NCI-H1436 treated with DMSO at 0.1 percent for 48 hours (cell line): ENCODE measurements at places on chromosomes 6 and 20.

GRCh38 chr6:104954190-104954797, 2.6 kb upstream of the LIN28B start:
- no peak for DNase-seq

- DNase-seq = no peak
These were observed 72.7 kb downstream of the CCDC170 start for GRCh38 chr6:151566557-151566956.

DNA sequence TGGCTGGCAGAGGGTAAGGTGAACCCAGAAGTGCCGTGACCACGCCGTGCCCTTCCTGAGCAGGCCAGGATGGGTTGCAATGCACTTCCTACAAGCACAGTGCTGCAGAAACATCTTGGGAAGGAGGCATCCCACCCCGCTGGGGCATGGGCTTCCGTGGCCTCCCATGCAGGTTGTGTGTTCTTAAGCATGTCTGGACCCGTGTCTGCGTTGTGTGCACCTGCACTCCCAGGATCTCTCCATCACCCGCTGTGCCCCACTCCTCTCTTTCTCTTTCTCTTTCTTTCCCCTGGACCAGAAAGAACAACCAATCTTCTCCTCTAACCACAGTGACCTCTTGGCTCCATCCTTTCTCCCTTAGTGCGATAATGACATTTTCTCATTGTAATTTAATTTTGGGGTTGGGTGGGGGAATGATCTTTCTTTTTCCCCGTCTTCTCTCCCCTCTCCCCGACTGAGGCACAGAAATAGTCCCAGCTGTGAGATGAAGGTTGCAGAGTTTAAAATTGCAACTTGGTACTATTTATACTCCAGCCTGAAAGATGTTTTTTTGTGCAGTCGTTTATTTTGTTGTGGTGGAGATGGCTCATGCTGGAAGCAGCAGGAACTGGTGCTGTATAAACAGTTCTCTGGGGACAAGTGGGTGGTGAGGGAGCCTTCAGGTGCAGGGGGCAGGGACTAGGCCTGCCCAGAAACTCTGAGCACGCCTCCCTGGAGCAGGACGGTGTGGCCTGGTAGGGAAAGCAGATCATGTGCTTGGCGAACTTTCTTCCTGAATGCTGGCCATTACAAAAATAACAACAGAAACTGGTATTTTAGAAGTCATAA, 20.5 kb downstream of the BCAS4 start:
- no peak for DNase-seq

DNA sequence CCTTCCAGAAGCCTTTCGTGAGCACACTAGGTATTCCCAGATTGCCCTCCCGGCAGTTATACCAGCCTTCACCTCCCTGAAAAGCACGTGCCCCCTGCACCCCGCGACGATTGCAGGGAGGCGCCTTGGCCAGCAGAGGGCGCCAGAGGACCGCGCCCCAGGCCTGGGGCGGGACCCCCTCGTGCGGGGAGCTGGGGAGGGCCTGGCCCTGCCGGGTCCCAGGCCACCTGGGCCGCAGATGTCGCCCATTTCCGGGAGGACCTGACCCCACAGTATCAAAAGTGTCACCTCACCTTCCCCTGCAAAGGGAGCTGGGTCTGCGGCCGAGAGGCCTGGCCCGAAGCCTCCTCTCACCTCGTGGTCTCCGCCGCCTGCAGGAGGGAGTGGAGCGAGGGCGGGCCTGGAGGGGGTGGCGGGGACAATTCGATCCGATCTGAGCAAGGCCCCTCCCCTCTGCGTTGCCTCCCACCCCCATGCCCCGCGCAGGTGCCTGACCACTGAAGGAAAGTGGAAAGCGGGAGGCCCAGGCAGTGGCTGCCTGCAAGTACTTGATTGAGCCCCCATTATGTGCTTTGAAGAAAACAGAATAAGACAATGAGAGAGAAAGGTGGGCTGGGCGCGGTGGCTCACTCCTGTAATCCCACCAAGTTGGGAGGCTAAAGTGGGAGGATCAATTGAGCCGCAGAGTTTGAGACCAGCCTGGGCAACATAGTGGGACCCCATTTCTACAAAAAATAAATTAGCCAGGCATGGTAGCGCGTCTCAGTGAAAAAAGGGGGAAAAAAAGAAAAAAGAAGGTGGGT, 3.5 kb upstream of the SNAI1 start:
- DNase-seq = no peak

GRCh38 chr6:79665725-79666551, 34.8 kb downstream of the SH3BGRL2 start:
- no peak for DNase-seq

- no peak for DNase-seq
These were observed 49.9 kb upstream of the MLN start for GRCh38 chr6:33853736-33854135.

DNA sequence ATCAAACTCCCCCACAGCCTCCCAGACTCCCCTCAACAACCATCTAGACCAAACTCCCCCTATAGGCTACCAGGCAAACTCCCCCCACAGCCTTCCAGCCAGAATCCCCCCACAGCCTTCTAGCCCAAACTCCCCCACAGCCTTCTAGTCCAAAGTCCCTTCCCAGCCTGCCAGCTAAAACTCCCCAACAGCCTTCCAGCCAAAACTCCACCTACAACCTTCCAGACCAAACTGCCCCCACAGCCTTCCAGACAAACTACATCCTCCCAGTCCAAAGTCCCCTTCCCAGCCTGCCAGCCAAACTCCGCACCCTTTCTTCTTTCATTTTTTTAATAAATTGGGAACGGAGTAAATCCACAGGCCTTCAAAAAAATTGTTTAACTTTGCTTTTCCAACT, 37.4 kb upstream of the SYNDIG1 start:
- no peak for DNase-seq

DNA sequence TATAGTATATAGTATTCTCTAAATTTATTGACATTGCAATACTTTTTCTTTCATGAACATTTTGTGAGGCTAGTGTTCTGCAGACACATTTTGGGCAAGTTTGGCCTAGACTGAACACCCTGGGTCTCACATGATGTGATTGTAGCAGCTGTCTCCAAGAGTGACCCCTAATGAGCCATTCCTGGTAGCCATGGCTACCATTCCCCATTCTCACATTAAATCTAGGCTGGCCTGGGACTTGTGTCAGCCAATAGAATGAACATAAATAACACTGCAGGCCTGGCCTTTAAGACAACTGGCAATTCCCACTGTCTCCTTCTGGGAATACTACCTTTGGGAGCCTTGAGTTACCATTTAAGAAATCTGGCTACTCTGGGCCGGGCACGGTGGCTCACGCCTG, 38.0 kb upstream of the TASP1 start:
- no peak for DNase-seq

- DNase-seq = no peak
These were observed 82.8 kb downstream of the TNFAIP3 start for GRCh38 chr6:137949686-137950390.

- DNase-seq = no peak
These were observed 184.9 kb downstream of the GPX5 start for GRCh38 chr6:28710466-28711191.

GRCh38 chr6:160967833-160968232, 23.7 kb upstream of the MAP3K4 start:
- no peak for DNase-seq

- no peak for DNase-seq
These were observed 982.0 kb upstream of the EPHA7 start for GRCh38 chr6:94401311-94401710.

DNA sequence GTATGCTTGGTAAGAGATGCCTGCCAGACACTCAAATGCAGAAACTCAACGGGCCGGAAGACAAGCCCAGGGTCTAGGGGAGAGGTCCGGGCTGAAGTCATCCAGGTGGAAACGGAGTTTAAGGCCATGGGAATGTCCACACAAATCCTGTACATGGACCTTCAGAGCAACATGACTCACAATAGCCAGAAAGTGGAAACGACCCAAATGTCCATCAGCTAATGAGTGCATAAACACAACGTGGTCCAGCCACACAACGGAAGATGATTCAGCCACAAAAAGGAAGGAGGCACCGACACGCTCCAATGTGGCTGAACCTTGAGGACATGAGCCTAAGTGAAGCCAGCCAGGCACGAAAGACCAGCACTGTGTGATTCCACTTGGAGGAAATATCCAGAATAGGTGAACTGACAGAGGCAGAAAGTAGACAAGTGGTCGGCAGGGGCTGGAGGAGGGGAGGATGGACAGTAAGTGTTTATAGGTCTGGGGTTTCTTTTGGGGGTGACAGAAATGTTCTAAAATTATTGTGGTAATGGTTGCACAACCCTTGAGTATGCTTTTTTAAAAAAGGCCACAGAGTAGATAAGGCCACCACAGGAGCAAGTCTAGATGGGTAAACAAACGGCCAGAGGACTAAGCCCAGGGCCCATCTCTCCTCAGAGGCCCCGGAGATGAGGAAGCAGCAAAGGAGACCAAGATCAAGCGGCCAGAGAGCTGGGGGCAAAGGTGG, 105.6 kb downstream of the PREX1 start:
- DNase-seq = no peak

- no peak for DNase-seq
These were observed 7.3 kb downstream of the SIM1 start for GRCh38 chr6:100457311-100457990.

- no peak for DNase-seq
These were observed 152.7 kb downstream of the DLL1 start for GRCh38 chr6:170137911-170138910.

DNA sequence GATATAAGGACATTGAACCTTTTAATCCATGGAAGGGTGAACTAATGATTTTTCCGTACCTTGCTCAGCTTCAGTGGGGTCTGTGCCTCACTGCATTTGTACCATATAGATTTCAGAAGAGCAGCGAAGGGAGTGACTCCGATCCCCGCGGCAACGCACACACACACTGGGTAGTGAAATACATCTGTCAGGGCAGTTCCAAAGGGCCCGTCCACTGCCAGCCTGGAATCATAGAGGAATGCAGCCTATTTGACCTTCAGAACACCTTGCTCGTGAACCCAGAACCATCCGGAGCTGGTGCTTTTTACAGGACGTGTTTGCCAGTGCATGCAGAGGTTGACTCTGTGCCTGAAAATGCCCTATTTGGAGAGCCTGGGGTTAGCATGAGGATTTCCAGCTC, 33.0 kb downstream of the NOX3 start:
- no peak for DNase-seq

GRCh38 chr6:168571268-168571667, 130.3 kb downstream of the SMOC2 start:
- DNase-seq = no peak

- no peak for DNase-seq
These were observed 113.5 kb downstream of the SLC22A3 start for GRCh38 chr6:160461641-160462040.

GRCh38 chr20:41604002-41604401, 14.2 kb downstream of the CHD6 start:
- DNase-seq = no peak

- DNase-seq = no peak
These were observed 507.3 kb upstream of the CITED2 start for GRCh38 chr6:139881728-139882211.

DNA sequence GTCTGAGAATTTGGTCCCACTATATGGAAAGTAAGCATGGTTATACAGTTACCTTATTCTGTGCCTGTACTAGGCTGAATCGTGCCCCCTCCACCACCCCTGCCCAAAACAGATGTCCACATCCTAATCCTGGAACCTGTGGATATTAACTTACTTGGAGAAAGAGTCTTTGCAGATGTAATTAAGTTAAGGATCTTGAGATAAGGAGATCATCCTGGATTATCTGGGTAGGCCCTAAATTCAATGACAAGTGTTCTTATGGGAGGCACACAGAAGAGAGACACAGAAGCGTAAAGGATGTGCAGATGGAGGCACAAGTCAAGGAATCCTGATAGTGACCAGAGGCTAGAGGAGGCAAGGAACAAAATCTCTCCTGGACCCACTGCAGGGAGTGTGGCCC, 116.7 kb upstream of the MAN1A1 start:
- DNase-seq = no peak

GRCh38 chr6:128303870-128304269, 216.5 kb downstream of the PTPRK start:
- no peak for DNase-seq

- peak; percentile 18 for DNase-seq
These were observed 32.4 kb upstream of the RPP40 start for GRCh38 chr6:5036269-5036668.

GRCh38 chr6:2988426-2989331, 11.0 kb upstream of the NQO2 start:
- DNase-seq = peak; percentile 44

DNA sequence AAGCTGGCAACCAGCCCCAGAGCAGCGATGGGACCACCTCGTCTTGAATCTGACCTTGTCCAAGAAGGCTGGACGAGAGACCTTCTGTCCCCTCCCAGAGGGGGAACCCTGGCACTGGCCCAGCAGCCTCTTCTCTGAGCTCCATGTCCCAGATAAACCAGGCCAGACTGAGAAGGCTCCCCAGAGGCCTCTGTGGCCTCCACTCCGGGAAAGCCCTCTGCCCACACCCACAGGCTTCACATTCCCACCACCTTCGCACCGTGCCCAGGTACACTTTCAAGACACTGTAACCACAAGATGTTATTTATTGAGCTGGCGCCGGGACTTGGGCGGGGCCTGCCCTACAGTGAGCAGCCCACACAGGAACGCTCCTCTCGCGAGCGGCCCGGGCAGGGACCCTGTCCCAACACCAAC, 33.2 kb downstream of the ADA start:
- no peak for DNase-seq

- no peak for DNase-seq
These were observed 205.2 kb downstream of the ERMARD start for GRCh38 chr6:169956580-169956979.

DNA sequence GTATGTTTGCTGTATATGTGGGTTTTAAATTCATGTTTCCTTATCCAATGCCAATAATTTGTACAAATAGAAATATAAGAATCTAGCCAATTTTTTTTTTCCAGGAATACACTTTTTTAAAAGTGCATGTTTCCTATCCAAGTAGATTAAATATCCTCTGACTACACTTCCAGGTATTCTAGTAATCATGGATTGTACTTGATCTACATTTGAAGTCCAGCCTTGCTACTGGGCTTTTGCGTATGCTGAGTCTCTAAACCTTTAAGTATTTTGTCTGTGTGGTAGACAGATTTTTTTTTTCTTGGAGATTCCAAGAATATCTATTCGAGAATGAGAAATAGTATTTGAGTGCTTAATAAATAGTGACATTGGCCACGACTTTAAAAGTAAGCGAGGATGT, 188.3 kb downstream of the SASH1 start:
- no peak for DNase-seq

DNA sequence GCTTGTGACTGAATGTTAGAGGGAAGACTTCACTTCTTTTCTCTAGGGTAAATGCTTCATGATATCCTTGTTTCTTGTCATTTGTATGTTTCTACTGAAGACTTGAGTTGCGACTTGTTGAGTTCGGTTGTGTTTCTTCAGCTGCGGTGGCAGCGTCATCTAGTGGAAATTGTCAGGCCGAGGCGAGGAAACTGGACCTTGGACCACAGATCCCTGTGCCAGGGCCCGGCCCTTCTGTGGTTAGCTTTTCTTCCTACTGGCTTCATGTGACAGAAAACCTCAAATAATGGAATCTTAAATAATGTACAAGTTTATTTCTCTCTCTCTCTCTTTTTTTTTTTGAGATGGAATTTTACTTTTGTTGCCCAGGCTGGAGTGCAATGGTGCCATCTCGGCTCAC, 12.4 kb downstream of the MTHFD1L start:
- no peak for DNase-seq
